HS-5 (cell line): ENCODE measurements at places on chromosomes 3 and 15.

- DNase-seq: no peak
Observed at GRCh38 chr3:8489278-8489792, 12.3 kb upstream of the LMCD1 start.

DNA sequence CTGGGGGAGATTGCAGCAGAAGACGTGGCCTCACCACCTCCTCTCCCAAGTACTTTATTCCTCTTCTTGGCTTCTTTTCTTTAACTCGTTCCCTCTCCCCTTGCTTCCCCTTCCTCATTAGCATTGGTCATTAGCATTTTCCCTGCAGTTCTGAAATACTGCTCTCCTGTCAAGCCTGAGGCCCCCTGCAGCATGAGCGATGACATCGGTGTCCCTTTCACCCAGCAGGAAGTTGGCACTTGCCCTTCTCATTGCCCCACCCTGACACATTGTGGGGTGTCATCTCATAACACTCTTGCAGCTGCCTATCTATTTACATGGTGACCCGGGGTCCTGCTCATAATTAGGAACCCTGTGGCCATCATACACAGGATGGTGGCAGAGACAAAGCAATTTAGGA is 167.1 kb downstream of the ARRDC4 start:
- DNase-seq: no peak

DNA sequence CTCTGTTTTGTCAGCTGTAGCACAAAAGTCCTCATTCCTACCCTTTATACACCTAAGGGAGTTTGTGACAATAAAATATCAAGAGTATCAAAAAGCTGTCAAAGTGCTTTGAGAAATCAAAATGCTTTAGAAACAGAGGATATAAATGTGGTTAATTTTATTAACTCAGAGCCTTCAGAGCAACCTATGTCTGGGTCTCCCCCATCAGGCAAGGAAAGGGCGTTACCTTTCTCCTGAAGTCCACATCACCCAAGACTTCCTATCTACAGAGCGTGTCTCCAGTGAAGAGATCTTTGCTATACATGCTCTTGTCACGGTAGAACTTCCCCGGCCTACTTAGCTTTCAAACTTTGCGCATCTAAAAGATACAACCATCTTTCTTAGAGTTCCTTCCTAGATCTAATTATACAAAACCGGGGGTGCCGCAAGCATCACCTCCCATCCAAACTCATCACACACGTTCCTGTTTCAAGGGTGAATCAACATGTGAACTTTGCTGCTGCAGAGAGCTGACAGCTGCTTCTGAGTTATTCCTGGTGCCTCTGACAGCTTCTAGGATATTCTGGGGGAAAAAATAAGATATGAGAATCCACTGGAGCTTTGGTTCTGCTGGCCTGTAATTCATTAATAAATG is 93.0 kb downstream of the RARB start:
- DNase-seq: no peak

DNA sequence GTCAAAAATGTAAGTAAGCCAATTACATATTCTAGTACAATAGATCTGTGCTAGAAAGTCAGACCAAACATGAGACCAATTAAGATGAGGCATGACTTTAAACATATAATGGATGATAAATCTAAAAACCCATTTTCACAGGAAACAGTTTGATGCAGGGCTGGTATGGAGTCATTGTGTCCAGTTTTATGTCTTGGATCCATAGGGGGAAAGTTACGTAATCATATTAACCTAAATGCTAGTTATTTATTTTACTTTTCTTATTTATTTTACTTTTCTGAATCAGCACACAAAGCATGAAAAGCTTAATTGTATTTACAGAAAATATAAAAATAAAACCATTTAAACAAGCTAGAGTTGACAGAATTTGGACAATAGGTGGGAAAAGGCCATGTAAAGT is 26.3 kb upstream of the TMCC1 start:
- no peak for DNase-seq

GRCh38 chr15:57740048-57740447 is 33.5 kb downstream of the POLR2M start:
- DNase-seq: no peak

DNA sequence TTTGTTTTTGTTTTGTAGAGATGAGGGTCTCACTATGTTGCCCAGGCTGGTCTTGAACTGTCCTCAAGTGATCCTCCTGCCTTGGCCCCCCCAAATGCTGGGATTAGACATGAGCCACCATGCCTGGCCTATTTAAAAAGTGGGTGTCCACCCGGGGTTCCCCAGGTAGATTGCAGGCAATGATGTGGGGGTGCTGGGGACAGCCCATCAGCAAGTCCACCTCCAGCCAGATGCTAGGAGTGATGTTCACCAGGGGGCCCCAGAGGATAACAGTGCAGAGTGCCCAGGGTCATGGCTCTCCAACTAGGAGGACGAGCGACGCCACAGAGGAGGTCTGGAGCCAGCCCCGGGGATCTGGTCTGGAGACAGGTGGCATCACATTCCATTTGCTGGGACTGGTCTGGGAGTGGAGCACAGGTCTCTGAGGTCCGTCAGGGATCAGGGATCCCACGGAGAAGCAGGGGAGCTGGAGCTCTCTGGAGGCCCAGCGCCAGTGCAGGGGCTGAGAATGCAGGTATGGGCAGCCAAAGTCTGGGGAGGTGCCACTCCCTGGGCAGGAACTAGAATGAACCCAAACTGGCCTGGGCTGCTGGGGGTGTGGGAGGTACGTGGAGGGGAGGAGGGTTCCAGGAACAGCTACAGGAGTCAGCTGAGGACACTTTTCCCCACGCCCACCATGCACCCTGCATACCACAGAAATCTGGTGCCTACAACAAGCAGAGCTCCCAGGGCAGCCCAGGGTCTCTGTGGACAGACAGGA is 51.2 kb upstream of the PCSK6 start:
- no peak for DNase-seq

DNA sequence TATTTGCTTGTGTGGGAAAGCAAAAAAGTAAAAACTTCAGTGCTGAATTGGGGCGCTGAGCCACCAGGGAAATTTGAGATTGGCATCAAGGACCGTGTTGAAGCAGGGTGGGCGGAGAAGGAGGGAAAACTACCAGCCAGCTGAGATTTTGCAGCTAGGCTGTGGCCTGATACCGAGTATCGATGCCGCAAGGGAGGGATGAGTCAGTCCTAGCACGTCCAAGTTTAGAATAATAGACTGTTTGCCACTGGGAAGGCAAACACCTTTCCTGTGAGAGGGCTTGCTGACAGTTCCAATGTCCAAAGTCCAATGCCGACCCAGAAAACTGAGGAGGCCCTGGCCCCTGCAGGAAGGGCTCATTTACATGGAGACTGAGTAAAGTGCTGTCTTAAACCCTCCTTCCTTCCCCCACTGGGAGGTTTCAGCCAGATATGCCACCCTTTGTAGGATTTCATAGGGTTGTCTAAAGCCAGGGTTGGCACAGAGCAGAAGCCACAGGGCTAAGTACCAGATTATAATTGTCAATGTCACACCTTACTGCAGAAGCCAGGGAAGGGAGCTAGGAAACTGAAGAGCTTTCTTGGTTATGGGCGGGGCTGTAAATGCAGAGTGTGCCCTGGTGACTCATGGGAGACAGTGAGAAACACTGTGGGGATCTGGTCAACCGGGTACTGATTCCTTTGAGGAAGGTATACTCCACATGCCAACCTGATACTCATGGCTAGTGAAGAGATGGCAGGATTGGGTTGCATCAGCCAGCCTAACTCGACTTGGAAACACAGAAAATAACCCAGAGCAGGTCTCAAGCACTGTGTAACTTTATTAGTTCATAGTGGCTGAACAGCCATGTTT is 28.4 kb upstream of the PIK3CB start:
- peak; percentile 45 for DNase-seq

- no peak for DNase-seq
Observed at GRCh38 chr3:191568206-191568605, 107.2 kb downstream of the PYDC2 start.

DNA sequence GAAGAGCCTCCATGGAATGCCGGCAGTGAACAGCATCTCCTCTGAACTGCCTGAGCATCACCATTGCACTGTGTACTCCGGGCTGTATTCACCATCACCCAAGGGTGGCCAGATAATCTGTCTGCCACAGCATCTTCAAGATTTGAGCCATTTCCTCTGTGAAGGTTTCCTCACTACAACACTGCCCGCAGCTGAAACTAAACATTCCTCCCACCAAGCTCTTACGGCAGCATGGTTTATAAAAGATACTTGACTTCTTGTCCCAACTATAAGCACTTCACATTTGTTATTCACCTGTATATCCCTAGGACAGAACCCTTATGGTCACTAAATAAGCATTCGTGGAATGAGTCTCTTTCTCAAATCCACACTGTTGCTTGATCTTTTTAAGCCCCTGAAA is 125.9 kb downstream of the SST start:
- no peak for DNase-seq
